Kidney (tissue), 22 donors: ENCODE measurements at places on chromosomes 1 and 21.
A peak's percentile ranks its signal among the peaks of the same experiment; 100 is the strongest.

- DNase-seq = peak; percentile 95
These were observed 15.6 kb upstream of the TACSTD2 start for GRCh38 chr1:58592522-58593134.

GRCh38 chr1:100896481-100896982 is 642 bp downstream of the SLC30A7 start:
- DNase-seq = no peak

DNA sequence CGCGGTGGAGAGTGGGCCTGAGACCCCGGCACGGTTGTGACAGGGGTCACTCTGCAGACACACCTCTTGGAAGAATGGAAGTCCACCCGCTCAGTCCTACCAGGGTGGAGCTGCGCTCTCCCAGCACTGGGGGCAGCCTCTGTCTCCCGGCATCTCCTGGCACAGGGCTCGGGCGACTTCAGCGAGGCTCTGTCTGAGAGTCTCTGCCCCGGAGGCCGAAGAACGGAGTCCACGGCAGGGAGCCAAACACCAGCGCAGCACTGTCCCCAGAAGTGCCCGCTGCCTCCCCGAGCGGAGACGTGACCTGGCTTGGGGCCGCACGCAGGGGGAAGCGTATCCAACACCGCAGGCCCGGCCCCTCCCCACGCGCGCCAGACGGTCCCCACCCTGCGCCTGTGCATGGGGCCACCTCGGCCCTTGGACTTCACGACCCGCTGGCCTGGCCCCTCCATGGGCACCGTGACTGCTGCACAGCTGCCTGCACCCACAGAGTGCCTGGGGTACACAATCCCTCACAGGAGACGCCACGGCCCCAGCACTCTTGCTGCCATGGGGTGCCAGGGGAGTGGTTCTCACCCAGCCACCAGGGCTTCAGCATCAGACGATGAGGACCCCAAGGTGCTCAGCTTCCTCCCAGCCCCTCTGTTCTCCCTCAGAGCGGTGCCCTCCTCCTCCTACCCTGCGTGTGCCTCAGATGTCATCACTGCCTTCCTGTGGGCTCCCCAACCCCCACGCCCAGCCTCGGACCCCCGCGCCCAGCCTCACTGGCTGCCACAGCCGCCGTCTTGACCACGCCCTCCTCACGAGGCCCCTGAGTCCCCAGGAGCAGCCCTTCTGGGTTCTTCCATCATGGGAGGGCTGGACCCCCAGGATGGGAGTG is 14.9 kb upstream of the RNF223 start:
- DNase-seq = no peak

DNA sequence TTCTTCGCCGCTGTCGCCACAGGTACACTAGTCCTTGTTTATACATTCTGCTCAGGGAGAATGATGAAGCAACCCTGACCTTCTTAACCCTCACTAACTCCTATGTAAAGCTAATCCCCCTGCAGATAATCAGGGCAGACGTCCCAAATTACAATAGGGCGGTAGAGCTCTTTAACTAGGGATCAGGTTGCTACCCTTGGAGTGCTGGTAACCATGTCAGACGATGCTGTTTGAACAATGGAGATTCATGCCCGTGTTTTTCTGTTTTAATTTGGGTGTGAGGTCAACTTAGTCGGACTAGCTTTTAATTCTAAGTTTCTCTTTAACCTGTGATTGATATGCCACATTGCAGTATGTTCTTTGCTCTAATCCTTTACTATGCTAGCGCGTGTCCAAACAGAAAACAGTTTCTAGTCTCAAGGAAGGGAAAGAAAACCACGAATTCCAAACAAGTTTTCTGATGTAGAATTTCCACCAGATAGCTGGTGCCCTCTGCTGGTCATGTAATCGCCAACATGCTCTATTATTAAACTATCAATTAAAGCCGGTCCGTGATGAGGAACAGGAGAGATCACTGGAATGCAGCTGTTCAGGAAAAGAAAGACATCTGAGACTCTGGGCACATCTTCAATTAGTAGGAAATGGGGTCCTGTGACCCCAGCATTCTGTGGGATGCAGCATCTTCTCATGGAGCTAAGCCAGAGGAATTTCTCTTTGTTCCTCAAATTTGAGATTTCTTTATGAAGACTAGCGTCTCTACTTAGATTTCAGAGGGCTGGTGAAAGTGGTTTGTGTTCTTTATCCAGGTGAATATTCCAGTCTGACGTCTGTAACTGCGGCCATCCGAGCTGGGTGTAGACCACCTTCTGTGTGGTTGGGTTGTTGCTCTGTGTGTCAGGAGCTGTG is 18.3 kb upstream of the VAMP3 start:
- peak; percentile 92 for DNase-seq

DNA sequence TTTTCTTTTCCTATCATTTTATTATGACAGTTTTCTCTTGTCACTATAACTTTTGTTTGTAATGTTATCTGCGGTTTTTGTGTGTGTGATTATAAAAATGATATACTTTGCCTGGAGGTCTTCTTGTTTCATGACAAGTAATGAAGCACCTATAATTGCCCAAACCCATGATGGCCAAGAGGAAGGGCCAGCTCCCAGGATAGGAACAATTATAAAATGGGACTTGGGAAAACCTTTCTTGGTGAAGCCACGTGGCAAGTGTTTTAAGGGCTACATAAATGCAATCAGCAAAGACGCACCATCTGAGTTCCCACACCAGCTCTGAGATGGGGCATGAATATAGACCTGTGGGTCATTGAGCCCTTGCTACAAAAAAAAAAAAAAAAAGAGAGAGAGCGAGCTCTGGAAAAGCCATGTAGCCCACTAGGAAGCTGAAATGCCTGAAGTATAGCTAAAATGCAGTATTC is 462.6 kb upstream of the RUNX1 start:
- DNase-seq = no peak

GRCh38 chr1:116433275-116434257 is 60.5 kb downstream of the ATP1A1 start:
- DNase-seq = no peak

DNA sequence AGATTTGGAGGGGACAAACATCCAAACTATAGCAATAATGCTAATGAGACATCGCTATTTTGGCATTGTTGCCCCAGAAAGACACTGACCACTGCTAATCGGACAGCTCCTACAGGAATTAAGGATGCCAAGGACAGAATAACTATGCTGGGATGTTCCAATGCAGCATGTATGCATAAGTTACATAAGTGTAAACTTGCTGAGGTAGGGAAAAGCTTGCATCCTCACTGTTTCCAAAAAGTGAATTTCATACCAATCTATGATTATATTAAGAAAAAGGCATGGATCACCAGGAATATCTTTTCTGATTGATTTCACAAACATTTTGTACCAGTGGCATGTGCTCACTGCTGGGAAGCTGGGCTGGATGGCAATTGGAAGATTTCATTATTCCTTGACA is 45.8 kb upstream of the RALGPS2 start:
- DNase-seq = no peak

DNA sequence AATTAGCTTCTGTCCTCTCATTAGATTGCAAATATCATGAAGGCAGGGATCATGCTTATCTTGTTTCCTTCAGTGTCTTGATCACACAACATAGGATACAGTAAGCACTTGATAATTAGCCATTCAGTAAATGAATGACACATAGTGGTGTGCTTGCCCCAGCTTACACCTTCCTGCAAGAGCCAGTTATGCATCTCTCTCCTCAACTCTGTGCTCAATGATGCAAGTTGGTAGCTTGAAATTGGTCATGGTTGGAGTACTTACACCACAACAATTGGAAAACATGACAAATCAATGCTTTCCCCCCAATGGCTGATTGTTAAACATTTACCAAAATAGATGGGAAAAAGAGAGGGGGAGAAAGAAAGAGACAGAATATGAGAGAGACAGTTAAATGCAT is 129.2 kb downstream of the NUF2 start:
- DNase-seq = no peak

- DNase-seq = no peak
These were observed 50.9 kb downstream of the RUNX1 start for GRCh38 chr21:34998176-34998575.

DNA sequence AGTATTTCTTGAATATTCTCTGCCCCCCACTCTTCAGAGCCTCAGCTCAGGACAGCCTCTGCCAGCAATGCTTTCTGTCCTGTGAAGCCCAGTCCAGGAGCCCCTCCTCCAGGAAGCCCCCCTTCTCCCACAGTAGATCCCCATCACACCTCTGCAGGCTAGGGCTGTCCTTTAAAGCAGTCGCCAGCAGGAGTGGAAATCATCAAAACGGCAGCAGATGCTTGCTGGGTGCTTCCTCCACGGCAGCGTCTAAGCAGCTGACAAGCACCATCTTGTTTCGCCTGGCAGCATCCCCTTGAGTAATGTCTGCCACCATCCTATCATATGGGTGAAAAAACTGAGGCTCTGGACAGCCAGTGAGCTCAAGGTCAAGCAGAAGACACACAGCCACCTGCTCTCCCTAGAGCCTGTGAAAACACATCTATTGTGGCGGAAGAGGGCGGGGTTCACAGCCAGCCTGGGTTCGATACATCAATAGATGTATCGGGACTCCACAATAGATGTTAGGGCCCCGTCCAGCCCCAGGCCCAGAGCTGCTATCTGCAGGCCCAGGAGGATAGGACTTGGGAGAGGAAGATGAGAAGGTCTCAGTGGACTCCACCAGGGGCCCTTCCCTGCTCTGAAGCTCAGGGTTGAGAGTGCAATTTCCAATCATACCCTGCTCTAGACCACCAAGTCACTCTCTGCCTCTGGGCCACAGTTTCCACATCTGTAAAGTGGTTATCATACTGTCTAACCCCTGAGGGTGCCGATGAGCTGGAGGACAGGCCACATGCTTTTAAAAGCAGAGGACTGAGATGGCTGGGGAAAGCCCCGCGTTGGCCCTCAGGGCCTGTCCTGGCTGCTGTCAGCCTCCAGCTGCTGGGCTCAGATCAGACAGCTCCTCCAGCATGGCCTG is 17.5 kb downstream of the RUNX3 start:
- no peak for DNase-seq

DNA sequence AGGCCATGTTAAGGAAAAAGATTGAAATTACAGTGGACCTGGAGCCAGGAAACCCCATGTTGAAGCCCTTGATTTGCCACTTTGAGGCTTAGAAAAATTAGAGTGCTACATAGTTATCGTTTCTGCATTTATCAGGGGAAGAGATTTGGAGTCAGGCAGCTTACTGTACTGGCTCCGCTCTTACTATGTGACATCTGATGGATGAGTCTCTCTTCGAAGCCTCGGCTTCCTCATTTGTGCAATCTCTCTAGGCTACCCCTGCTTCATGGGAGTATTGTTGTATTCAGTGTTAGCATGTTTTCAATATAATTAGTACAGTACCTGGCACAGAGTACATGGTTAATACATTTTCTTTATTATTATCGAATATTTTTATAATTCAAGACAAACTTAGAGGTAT is 480.4 kb upstream of the USP24 start:
- DNase-seq = no peak

- no peak for DNase-seq
These were observed 42.4 kb downstream of the ATP6V1G3 start for GRCh38 chr1:198498103-198498385.

DNA sequence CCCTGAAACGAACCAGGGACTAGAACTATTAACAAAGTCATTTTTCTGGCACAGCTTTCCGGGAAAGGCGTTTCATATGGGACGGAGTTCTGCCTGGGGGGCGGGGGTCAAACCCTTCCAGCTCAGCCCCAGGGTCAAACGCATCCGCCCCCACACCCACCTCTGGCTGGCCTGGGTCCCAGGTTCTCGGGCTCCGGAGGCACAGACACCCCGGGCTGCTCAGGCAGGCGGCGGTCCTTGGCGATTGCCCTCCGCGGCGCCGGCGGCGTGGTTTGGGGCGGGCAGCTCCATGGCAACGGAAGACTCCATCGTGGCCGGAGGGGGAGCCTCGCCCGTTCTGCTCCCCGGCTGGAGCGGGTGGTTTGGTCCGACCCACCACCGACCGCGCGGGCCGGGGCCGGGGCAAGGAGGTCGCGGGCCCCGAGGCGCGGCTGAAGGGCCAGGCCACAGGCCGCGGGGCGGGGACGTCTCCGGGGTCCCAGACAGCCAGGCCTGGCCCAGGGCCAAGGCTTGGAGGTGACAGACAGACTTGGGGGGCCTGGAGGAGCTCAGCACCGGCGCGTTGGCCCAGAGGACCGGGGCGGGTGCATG is at the start of gene CFAP74:
CFAP74 (minus strand) TSS at position 246 of the 591 bp plus-strand sequence. CDS start 12,830 bp downstream, outside the sequence.
- peak; percentile 87 for DNase-seq

GRCh38 chr1:86774305-86775295 is 70.2 kb downstream of the SH3GLB1 start:
- peak; percentile 93 for DNase-seq

- peak; percentile 43 for DNase-seq
These were observed 117.9 kb downstream of the DMRTB1 start for GRCh38 chr1:53576866-53577760.

- DNase-seq = peak; percentile 24
These were observed 36.9 kb downstream of the CDK18 start for GRCh38 chr1:205541161-205541886.

GRCh38 chr1:97976801-97977200 is 56.0 kb upstream of the DPYD start:
- no peak for DNase-seq

- DNase-seq = no peak
These were observed 2.7 kb downstream of the MAN1C1 start for GRCh38 chr1:25619101-25619890.

GRCh38 chr1:210089855-210090254 is 142.7 kb upstream of the SERTAD4 start:
- no peak for DNase-seq

GRCh38 chr1:175889848-175890247 is 146.5 kb upstream of the TNR start:
- no peak for DNase-seq

GRCh38 chr1:206921772-206922265 is at the start of gene FCMR:
FCMR (minus strand) TSS chr1:206921941; CDS start chr1:206921854, 87 bp downstream.
- no peak for DNase-seq

- peak; percentile 88 for DNase-seq
These were observed 15.2 kb upstream of the GPR153 start for GRCh38 chr1:6275826-6276782.

GRCh38 chr1:2174348-2175054 is 20.1 kb downstream of the FAAP20 start:
- peak; percentile 74 for DNase-seq

DNA sequence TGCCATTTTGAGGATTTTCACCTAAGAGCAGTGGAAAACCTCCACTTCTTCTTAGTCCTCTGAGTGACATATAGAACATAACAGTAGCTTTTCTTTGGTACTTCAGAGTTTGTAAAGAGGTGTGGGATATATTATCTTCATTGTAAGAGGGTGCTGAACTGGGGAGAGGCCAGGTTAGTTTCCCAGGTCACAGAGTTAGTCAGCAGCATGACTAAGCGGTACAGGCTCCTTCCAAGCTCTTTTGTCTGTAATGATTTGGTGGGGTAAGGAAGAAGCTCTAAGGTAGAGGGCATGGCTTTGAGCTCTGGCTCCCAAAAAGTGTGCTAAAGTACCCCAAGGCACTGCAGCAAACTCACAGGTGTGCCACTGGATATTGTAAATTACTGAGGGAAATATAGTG is 325.0 kb upstream of the PLXNA2 start:
- no peak for DNase-seq
